Stimulated activated CD4-positive, alpha-beta T cell treated with anti-CD3 and anti-CD28 coated beads, TNF-alpha, amount 100 ng/mL, for 24 hours (primary cell): ENCODE measurements at places on chromosomes 11 and 22.
A peak's percentile ranks its signal among the peaks of the same experiment; 100 is the strongest.

GRCh38 chr11:64246871-64247728, at the start of gene PPP1R14B:
PPP1R14B (minus strand) TSS chr11:64246943; CDS start chr11:64246673, 270 bp downstream.
- DNase-seq = peak; percentile 86

DNA sequence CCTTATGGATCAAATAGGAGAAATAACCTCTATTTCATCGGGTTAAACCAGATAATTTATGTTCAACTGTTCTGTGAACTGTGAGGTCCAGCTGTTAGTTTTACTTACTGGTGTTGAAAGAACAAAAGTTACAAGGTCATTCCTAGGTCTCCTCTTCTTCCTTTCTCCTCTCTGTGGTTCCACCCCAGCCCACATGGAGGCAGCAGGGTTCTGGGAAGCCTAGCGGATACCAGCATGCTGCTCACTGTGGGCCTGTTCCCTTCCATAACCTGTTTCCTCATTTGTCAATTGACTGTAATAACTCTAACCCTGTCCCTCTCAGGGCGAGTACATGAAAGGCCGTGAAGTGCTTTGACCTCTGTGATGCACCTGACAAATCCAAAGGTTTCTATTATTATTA, 27.8 kb downstream of the RELT start:
- no peak for DNase-seq

GRCh38 chr11:56750190-56750589, 1.7 kb upstream of the OR9G4 start:
- DNase-seq = no peak

DNA sequence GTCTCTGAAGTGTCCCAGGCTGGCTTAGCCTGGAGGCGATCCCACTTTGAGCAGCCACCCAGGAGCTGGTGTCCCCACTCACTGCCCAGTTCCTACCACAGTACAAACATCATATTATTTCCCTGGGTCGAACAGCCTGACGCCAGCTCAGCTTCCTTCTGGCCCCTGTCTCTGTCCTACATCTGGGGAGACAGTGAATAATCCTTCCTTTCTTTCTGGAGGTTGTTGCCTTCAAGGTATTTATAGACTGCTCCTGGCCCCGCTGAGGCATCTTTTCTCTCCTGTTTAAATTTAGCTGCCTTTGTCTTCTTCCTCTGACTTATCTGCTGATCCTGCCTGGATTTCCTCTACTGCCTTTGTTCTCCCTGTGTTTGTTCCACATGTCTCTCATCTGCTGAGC, 56.8 kb upstream of the LRRC55 start:
- DNase-seq = no peak

DNA sequence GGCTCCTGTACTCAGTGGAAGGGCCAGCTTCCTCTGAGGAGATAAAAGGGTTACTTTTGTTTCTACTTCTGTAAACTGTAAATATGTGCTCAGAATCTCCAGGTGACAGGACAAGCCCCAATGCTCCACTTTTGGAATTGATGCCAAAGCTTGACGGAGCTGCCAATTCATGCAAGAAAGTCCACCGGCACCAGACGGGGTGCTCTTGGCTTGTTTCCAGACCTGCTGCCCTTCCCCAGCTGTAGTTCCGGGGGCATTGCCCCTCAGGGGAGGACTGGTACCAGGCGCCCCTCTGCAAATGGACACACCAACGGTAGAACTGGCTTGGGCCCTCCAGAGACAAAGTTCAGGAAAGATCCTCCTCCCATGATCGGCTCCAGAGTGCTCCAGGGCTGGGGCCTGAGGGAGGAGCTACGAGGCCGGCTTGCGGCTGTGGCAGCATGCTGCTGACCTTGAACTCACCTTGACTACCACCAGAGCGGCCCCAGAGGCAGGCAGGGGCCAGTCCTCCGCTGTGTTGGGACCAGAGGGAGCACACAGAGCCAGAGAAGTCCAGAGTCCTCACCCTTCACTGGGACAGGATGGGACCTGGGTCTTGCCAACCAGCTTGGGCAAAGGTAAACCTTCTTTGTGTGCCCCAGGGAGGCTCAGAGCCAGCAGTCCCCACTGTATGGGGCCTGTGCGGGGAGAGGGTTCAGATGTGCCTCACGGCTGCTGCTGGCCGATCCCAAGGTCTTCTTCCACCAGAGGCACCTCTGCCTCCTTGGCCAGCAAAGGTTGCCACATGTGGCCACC, 17.8 kb upstream of the OAF start:
- no peak for DNase-seq

DNA sequence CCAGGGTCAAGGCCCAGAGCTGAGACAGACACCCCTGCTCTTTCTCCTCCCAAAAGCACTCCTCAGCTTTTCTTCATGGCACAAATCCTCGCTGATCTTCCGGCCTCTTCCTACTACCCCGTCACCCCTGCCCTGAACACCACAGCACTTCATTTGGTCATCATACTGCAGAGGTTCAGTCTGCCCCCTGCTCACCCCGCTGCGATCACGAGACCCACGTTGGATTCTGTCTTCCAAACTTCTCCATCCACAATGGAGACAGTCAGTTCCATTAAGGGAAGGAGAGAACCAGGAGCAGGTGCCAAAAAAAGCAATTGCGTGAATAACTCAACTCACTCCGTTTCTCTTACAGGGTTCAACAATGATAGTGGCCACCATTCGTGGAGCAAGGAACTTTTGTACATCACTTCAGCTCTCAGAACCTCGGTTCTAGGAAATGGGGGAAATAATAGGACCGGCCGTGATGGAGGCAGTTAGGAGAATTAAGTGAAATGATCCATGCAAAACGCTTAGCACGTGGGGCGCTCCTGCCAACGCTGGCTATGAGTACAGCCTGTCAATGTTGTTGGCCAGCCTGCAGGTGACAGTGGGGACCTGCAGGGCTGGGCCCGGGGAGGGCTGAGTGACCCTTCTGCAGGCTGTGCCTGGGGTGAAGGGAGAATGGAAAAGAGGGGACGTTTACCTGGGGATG, 45.9 kb downstream of the MN1 start:
- DNase-seq = no peak

DNA sequence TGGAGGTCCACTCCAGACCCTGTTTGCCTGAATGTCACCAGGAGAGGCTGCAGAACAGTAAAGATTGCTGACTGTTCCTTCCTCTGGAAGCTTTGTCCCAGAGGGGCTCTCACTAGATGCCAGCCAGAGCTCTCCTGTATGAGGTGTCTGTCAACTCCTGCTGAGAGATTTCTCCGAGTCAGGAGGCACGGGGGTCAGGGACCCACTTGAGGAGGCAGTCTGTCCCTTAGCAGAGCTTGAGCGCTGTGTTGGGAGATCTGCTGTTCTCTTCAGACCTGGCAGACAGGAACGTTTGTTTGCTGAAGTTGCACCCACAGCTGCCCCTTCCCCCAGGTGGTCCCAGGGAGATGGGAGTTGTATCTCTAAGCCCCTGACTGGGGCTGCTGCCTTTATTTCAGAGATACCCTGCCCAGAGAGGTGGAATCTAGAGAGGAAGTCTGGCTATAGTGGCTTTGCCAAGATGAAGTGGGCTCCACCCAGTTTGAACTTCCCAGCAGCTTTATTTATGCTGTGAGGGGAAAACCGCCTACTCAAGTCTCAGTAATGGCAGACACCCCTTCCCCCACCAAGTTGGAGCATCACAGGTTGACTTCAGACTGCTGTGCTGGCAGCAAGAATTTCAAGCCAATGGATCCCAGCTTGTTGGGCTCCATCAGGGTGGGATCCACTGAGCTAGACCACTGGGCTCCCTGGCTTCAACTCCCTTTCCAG, 99.4 kb downstream of the PDE3B start:
- no peak for DNase-seq

DNA sequence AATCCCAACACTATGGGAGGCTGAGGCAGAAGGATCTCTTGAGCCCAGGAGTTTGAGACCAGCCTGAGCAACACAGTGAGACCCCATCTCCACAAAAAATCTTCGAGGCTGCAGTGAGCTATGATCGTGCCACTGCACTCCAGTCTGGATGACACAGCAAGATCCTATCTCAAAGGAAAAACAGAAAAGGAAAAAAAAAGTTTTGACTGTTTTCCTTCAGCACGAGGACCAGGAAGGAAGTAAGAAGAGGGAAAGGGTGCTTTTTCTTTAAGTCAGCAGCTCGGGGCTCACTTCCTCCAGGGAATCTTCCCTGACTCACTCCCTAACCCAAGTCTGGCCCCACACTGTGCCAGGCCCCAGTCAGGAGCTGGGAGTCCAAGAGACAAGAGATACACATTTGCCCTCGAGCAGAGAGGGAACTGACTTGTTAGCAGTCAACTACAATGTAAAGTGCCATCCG, 14.2 kb downstream of the ARRB1 start:
- no peak for DNase-seq

- no peak for DNase-seq
Observed at GRCh38 chr11:114173843-114174242, 114.3 kb downstream of the ZBTB16 start.
